ENCODE measurements at places on chromosomes 2 and 18.
A peak's percentile ranks its signal among the peaks of the same experiment; 100 is the strongest.

- peak; percentile 14 for DNase-seq
Observed at GRCh38 chr18:58766164-58766563, 94.9 kb downstream of the MALT1 start.

DNA sequence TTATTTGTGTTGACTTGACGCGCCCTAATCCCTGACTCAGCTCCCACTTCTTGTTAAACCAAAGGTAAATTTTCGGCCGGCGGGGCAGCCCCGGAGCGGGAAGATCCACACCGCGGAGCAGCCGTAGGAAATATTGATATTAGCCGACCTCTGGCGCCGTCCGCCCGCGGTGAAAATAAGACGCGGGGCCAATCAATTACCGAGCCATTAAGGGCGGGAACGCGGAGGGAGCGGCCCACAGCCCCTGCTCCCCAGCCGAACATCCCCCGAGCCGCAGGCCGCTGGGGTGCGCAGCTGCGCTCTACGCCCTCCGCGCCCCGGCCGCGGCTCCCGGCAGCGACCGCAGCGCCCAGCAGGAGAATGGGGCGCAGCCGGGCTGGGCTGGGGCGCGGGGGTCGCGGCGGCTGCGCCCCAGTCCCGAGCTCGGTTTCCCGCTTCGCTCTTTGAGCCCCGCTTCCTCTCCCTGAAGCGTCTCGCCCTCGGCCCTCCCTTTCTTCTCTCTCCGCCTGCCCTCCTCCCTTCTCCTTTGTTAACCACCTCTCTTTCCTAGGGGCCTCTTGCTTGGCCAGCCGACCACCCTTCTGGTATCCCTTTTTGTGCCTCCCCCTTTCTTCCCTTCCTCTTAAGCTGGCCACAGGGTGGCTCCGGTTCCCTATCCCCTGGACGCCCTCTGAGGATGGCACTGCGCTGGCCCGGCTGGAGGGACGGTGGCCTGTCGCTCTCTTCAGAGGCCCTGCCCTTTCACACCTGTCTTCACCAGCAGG lies 40.9 kb downstream of the CELF4 start:
- no peak for DNase-seq

GRCh38 chr2:97988722-97989121 lies 7.0 kb downstream of the TMEM131 start:
- no peak for DNase-seq

GRCh38 chr2:106058469-106059137 lies 135.5 kb downstream of the UXS1 start:
- DNase-seq = no peak

DNA sequence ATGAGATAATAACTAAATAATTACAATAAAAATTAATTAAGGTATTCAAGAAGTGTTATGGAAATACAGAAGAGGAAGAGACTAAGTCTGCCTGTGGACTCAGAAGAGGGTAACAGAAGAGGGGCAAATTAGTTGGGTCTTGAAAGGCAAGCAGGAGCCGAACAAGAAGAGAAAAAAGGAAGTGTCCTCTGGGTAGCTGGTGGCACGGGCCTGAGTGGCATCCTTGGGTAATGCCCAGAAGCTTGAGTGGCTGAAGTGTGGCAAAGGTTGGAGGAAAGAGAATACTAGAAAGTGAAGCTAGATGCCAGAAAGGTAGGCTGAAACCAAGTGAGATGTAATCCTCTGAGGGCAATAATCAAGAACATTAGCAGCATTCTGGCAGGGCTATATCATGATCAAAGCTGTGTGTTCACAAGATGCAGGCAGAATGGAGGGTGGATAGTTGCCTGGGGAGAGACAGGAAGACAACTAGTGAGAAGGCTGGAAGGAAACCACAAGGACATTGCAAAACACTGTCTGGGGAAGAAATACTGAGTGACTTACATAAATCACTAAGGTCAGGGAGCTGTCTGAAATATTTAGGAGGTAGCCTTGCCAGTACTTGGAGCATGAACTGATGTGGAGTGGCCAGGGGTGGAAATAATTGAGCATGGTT lies 16.2 kb downstream of the DOCK10 start:
- no peak for DNase-seq

DNA sequence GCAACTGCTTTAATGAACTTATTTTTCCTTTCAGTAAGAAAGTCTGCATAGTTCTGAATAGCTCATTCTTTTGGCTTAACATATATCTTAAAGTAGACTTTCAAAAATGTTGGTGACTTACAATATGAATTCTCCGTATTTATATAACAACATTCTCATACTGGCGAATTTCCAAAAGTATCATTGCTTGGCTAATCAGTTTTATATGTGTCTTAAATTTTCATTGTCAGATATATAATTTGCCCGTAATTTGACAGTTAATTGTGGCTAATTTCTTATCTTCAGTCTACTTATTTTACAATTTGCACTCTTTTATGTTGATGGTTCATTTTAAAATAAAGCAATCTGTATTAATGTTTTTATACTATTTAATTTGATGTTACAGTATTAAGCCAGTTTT lies 144.9 kb downstream of the ATP9B start:
- DNase-seq = no peak

DNA sequence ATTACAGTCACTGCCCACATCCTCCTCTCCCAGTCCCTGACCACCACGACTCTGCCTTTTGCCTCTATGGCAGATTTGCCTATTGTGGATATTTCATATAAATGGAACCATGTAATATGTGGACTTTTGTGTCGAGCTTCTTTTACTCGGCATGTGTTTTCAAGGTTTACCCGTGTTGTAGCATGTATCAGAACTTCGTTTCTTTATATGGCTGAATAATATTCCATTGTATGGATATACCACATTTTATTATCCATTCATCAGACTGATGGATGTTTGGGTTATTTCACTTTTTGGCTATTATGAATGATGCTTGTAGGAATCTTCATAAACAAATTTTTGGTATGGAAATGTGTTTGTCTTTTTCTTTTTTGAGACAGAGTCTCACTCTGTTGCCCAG lies 24.2 kb upstream of the E2F6 start:
- DNase-seq = no peak

DNA sequence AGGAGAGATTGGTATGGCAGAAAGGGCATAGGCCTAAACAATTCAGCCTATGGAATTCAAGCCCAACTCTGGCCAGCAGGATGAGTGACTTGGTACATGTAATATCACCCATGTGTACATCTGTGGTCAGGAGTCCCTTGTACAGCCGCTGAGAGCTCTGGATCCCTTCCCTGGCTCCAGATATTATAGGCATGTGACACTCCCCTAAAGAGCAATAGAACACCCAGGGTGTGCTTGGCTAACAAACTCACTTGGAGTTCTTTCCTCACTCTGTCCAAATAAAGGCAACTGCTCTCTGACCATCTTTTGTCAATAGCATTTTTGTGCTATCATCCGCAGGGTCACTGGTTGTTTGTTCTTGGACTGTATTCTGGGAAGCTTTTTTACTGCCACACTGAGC lies 197.4 kb upstream of the NCKAP5 start:
- no peak for DNase-seq

GRCh38 chr2:3476985-3477327 lies 42.4 kb downstream of the ADI1 start:
- no peak for DNase-seq

- no peak for DNase-seq
Observed at GRCh38 chr2:134275058-134275862, 21.4 kb downstream of the MGAT5 start.

DNA sequence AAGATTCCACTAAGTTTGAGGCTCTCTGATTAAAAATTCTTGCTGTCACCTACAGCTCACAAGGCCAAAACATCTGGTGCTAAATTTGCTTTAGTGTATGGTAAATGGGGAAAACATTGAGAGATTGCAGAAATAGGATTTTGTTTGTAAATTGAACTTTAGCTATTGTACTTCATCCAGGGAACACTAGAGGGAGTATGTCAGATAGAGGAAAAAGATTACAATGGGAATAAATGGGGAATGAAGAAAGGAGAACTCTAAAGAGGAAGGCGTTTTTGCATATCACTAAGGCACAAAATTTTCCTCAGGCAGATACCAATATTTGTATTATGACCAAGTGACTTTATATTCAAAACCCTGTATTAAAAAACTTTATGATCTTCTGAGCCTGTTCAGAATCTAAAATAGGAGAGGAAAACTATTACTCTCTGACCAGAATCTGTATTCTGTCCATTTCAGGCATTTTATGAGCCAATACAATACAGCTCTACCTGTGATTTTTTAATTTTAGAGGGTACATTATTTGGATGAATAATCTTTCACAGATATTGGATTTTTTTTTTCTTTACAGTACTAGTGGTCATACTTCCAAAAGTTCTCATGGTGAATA lies 52.3 kb upstream of the ITGB6 start:
- no peak for DNase-seq

DNA sequence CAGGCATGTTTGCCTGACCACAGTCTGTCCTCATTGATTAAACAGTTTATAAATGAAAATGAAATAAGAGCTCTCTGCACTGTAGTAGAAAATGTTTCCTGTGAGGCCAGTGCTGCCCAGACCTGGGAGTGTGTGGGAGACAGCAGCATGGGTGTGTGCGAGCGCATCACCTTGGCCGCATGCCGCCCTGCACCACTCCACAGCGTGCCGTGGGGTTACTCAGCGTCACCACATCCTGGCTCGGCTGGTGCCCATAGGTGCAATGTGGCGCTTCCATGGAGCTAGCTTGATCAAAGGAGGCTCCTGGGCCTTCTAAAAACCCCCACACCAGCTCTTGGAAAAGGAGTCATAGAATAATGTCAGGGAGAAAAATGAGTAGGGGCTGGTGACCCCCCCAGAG lies 76.0 kb upstream of the EPC2 start:
- DNase-seq = peak; percentile 70
